ENCODE measurements at places on chromosomes 6 and 20. TPM values are rescaled to one million over a fixed set of nuclear protein-coding genes. Genes with fewer than 3 reads are reported as not detected.

Gene CNPY3
- 103 TPM for polyA plus RNA-seq

DNA sequence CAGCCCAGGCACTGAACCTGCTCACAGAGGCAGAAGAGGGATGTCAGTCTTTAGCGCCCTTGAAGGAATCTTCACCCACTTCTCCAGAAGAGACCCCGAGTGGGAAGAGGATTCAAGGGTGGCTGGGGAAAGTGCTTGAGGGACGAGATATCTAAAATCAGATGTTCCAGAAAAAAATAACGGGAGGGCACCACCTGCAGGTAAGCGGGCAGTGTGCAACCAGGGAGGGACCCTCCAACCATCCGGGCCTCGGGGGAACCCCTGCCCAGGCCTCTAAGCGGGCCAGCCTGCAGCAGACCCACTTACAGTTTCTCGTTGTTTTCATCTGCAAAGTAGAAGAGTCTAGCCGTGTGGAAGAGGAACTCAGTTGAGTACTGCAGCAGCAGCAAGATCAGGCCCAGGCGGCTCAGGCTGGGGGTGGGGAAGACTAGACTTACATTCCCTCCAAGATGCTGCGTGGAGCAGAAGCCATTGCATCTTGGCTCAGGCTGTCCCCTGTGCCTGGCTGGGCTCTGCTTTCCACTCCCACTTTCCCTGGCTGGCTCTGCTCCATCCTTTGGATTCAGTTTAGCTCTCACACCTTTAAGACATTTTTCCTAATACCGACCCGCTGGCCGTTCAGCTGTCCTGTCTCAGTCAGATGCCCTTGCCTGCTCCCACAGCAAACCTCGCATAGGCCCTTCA is 71.0 kb downstream of the TRAM2 start:
- DNase-seq, result no peak

DNA sequence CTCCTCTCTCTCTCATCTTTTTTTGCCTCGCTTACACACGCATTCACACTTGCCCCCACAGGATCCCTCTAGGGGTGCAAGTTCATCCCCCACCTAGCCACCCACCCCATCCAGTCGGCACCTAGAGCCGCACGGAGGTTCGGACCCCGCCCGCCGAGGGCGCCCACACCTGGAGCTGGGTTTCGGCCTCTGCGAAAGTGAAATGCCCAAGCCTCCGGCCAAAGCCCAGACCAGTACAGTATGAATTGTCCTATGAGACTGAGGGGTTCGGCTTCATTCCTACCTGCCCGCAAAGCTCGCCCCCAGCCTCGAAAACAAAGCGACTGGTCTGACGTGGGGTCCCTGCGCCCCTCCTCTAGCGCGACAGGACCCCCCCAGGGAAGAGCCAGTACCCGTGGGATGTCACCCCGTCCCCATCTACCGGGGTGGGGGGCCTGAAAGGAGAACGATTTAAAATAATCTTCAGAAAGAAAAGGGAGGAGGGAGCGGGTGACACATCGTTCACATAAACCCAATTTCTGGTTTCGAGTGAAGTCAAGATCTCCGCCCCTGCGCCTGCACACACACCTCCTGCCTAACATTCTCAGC is 1.5 kb downstream of the TFAP2A start:
- no peak for DNase-seq

- peak; percentile 92 for DNase-seq
Measured at GRCh38 chr6:87724983-87725811, 23.2 kb upstream of the AKIRIN2 start.

- DNase-seq, result peak; percentile 9
Measured at GRCh38 chr6:163813979-163814493, 399.5 kb downstream of the QKI start.

- DNase-seq, result no peak
Measured at GRCh38 chr6:129866256-129866655, 5.1 kb upstream of the TMEM244 start.

GRCh38 chr20:8870652-8871051 is 198.2 kb upstream of the PLCB4 start:
- no peak for DNase-seq

- DNase-seq, result no peak
Measured at GRCh38 chr6:53750052-53750650, 44.7 kb upstream of the LRRC1 start.

Measured in GM12878 (cell line).